ENCODE measurements at places on chromosomes 4 and X.

GRCh38 chr4:68406479-68406859, 40.8 kb upstream of the TMPRSS11E start:
- no peak for DNase-seq

DNA sequence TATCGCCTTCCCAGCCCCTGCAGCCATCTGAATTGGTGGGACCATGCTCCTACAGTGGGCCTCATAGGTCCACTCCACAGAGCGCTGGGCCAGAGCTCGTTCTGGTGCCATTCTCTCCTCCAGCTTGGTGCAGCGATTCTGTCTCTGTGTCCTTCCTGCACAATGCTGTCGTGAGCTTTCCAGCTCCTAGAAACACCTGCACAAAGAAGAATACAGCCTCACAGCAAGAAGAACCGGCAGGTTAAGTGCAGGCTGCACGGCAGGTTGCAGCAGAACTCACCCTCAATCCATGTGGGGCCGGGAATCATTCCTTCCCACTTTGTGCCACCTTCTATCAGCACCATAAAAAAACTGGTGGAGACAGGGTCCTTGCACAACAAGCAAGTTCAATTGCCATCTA, 101.2 kb upstream of the ENPP6 start:
- DNase-seq: no peak

GRCh38 chr4:185115827-185116232, 27.2 kb upstream of the SLC25A4 start:
- no peak for DNase-seq

- DNase-seq: no peak
Measured at GRCh38 chrX:119899125-119899524, 3.4 kb downstream of the AKAP14 start.

GRCh38 chr4:54067166-54067565, 2.8 kb upstream of the CHIC2 start:
- DNase-seq: no peak

GRCh38 chr4:26723216-26723615, 137.4 kb upstream of the STIM2 start:
- no peak for DNase-seq

DNA sequence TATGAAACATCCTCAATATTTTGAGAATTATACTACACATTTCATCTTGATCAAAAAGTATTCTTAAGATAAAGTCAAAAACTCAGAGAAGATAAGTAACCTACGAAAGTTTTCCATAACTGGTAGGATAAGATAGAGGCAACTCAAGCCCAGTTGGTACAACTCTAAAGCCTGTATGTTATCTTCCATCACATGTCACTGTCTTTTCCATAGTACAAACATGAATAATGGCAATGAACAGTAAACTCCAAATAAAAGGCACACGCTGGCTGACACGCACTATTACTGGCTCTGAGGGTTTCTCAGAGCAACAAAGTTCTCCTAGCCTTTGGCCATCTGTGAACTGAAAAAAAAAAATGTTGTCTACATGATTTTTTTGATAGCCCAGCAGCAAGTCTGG, 27.2 kb downstream of the LIN54 start:
- no peak for DNase-seq

DNA sequence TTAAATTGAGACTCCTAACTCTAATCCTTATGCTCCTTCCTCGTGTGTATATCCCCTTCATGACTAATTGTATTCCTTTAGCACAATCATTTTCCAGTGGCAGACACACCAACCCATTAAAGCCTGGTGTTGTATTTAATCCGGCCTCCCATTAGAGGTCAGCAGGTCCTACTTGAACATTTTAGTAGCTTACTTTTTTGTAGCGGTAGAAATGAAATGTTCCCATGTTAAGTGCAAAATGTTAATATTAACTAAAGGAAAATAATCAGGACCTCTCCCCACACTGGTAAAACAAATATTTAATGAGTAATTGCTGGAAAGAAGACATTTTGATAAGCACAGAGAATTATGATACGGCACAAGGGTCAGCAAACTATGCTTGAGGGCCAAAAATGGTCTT, 3.4 kb downstream of the RAB33B start:
- no peak for DNase-seq

DNA sequence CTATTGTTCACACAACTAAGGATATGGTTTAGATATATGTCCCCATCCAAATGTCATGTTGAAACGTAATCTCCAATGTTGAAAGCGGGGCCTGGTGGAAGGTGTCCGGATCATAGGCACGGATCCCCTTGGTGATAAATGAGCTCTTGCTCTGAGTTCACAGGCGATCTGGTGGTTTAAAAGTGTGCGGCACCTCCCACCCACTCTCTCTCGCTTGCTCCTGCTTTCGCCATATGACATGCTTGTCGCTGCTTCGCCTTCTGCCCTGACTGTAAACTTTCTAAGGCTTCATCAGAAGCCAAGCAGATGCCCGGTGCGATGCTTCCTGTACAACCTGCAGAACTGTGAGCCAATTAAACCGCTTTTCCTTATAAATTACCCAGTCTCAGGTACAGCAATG, 128.5 kb downstream of the NFKB1 start:
- no peak for DNase-seq

DNA sequence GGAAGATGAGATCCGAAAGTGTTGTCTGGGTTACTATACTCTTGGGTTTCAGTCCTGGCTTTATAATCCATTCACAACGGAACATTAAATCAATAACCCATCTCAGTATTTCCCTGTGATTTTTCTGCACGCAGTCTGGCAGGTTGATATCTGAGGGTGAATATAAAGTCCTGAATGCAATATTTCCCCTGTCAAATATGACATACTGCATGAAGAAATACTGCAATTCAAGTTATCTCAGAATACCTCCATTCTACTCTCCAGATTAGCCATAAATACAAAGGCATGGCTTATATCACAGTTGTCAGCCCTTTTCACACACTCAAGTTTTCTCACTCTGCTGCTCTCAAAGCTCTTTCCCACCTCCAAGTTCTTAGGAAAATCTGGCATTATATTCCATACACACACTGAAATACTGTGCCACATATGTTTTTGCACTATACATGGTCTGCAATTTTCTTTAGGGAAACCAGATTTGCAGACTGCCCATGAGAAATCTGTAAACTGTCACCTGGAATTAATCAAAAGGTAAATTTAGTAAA, 64.7 kb downstream of the WDFY3 start:
- DNase-seq: no peak

GRCh38 chr4:124037236-124037635, 640.6 kb downstream of the SPRY1 start:
- DNase-seq: no peak

DNA sequence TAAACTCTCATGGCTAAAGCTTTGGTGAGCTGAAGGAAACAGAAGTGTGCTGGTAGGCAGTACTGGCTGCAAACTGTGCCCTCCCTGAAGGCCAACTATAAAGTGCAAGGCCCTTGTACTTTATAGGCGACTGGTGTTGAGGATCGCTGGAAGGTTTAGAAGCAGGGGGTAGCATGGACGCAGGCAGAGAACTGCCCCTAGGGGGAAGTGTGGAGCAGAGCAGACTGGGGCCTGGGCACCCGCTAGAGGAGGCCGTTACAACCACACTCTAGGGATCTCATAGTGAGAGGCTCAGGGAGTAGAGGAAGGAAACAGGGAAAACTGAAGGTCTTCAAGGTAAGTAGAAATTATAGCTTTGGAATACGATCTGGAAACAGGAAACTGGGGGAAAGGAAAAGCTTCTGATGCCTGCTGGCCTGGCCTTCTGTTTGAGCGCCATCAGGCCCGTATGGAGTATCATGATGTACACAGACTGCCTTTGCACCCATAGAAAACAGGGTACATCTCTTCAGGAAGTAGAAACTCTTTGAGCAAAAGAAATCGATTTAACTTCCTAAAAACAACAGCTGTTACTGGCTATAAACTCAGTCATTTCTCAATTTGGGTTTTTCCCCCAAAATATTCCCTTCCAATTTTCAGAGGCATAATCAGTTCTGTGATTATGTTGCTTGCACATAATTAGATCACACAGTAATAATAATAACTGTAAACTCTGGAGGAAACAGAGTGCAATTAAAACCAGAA, 23.9 kb upstream of the TMSB4X start:
- DNase-seq: no peak

GRCh38 chr4:123469245-123469644, 72.7 kb downstream of the SPRY1 start:
- DNase-seq: no peak

DNA sequence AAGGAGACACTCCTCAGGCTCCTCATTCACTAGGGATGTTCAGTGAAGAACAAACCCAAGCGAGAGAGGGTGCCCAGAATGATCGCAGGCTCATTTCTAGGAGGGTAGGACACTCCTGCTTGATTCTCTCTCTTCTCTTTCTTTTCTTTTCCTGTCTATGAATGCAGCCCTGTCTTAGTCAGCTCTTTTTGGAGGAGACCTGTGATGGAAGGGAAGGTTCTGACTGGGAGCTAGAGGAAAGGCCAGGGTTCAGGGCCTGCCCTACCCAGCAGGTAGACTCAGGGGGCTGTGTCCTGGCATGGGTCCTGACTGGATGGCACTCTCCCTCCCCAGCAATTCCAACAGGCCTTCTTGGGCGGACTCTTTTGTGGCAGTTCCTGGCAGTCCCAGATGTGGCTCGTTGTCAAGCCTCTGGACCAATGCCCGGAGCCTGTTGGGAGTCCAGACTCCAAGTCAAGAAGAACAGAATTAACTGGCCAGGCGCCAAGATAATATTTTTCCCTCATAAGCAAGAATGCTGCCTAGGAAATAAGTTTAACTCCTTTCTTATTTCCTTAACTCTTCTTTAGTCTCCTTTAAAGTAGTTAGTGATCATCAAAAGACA, 139.4 kb upstream of the SCML1 start:
- DNase-seq: no peak

GRCh38 chrX:50125480-50125879, 75.3 kb downstream of the AKAP4 start:
- DNase-seq: no peak

GRCh38 chrX:109448282-109448938, 33.5 kb downstream of the GUCY2F start:
- no peak for DNase-seq

GRCh38 chrX:153727123-153727931, 2.7 kb downstream of the ABCD1 start:
- no peak for DNase-seq

DNA sequence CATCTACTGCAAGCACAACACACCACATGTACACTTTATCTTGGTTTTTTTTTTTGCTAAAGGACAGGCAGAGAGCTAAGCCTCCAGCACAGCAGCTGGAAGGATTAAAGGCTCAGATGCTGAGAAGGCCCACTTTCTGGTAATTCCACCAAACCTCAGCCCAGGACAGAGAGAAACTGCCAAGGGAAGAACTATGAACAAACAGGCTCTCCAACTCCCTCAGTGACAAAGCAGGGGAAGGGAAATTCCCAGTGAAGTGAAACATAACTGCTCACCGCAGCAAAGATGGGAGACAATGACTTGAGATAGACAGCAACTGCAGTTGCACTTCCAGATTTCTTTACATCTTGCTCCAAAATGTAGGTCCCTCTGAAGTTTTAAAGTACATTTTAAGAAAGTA, 4.8 kb downstream of the PROM1 start:
- DNase-seq: no peak

DNA sequence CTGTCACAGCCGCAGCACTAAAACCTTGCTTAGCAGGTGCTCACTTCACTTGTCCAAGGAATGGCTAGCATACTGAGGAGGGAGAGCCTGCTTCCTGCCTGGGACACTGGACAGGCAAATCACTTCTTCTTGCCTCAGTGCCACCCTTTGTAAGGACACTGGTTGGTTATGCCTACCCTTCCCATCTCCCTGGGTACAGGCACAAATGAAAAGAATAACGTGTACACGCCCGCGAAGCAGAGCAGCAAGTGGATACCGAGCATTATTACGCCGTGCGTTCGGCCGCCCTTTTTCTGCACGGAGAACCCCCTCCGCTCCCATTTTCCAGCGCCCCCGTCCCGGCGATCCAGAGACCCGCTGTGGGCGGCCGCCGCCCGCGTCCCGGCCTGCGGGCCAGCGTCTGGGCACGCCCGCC, 338 bp upstream of the KLHL2 start:
- DNase-seq: peak; percentile 20

DNA sequence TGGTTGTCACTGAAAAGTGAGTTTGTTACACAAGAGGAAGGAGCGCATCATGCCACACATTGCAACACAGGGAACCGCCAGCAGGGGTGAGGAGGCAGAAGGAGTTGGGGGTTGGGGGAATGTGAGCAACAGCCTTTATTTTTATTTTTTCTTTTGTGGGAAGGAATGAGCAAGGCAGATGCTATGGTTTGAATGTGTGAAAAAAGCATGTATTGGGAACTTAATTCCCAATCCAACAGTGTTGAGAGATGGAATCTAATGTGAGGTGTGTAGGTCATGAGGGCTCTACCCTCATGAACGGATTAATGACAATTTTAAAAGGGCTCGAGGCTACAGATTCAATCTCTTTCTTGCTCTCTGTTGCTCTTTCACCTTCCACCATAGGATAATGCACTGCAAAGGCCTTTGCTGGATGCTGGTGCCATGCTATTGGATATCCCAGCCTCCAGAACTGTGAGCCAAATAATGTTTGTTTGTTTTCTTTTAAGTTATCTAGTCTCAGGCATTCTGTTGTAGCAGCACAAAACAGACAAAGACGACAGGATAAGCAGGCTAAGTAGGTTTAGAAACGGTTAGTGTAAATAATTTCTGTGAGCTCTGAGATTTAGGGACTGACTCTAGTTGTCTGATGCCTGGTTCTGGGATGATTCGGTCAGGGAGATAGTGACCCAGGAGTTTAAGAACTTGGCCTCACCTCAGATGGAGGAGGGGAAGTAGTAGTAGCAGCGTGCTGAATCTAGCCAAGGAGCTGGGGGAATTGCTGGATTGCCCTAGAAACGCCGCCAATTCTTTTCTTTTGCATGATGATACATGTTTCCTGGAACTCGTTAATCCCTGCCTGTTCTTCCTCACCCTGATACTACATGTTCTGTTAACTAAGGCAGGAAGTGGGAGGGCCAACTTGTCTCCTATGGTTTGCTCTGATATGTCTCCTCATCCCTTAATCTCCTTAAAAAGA, 156.6 kb upstream of the CTSO start:
- no peak for DNase-seq

DNA sequence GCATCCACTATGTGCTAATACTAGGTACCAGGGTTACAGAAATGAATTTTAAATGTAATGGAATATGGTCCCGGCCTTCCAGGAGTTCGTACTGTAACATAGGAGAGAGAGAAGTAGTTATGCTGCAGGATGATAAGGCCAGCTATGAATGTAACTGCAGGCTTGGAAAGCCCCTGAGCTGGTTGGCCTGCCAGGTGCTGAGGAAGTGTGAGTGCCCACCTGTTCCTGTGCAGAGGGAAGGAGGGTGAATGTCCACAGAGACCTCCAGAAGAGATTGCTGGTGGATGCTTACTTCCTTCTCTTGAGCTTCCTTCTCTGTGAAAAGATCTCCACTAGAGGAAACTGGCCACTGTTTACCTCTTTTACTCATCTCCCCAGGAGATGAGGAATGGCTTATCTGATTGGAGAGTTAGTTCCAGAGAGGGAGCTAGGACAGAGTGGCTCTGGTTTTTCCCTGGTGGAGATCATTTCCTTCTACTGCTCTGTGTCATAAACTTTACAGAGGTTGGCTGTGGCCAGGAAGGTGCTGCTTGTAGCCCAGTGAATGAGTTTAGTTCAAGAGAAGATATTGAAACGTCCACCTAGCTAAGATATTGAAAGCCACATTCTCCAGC, 114.0 kb upstream of the LNX1 start:
- no peak for DNase-seq

All from GM12892 (cell line).